ENCODE measurements at places on chromosomes 3 and 15.
A peak's percentile ranks its signal among the peaks of the same experiment; 100 is the strongest.

DNA sequence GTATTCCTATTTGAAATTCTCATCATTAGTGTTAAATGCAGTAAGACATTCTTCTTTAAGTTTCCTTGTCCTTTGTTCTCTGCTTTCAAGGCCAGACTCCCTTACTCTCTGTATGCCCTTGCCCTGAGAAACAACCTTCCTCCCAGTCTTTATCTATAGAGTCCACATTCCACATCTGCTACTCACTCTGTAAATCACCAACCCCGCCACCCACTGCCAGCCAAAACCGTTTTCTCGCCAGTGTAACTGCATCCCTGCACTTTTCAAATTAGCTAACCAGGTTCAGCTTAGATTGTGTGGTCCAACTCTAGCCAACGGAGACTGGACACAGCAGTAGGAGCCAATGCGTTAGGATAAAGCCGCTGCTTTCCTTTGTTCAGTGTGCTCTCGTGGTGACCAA lies 402.4 kb upstream of the PDZRN3 start:
- H3K27me3 ChIP-seq = no peaks in the 10 kb centered on the region
- H3K27ac ChIP-seq = no peak overlapping the region
- no peaks in the 10 kb centered on the region for H3K4me1 ChIP-seq
- DNase-seq = no peak
- H3K4me3 ChIP-seq = no peak overlapping the region
- H3K36me3 ChIP-seq = no peaks in the 10 kb centered on the region

GRCh38 chr15:89802231-89802928 lies 12.3 kb downstream of the ANPEP start:
- no peaks in the 10 kb centered on the region for H3K4me1 ChIP-seq
- H3K27me3 ChIP-seq = no peaks in the 10 kb centered on the region
- H3K27ac ChIP-seq = no peak overlapping the region
- H3K36me3 ChIP-seq = no peaks in the 10 kb centered on the region
- DNase-seq = no peak

GRCh38 chr3:43854283-43854682 lies 163.5 kb downstream of the ABHD5 start:
- no peaks in the 10 kb centered on the region for H3K27me3 ChIP-seq
- no peak overlapping the region for H3K4me3 ChIP-seq
- no peaks in the 10 kb centered on the region for H3K36me3 ChIP-seq
- DNase-seq = no peak
- no peaks in the 10 kb centered on the region for H3K4me1 ChIP-seq

GRCh38 chr3:194472290-194472920 lies 14.4 kb downstream of the ATP13A3 start:
- H3K4me1 ChIP-seq = no peaks in the 10 kb centered on the region
- H3K27me3 ChIP-seq = no peaks in the 10 kb centered on the region
- peak; percentile 83 for DNase-seq
- no peak overlapping the region for H3K4me3 ChIP-seq
- H3K27ac ChIP-seq = no peak overlapping the region

- no peaks in the 10 kb centered on the region for H3K4me1 ChIP-seq
- H3K27ac ChIP-seq = no peak overlapping the region
- no peaks in the 10 kb centered on the region for H3K36me3 ChIP-seq
- H3K4me3 ChIP-seq = no peak overlapping the region
- H3K27me3 ChIP-seq = no peaks in the 10 kb centered on the region
These were observed 404.2 kb upstream of the RARB start for GRCh38 chr3:25023876-25024275.

GRCh38 chr15:89910891-89911626 lies 1.7 kb downstream of the ARPIN start:
- H3K27ac ChIP-seq = no peak overlapping the region
- no peak for DNase-seq
- no peaks in the 10 kb centered on the region for H3K4me1 ChIP-seq
- no peaks in the 10 kb centered on the region for H3K36me3 ChIP-seq
- no peak overlapping the region for H3K4me3 ChIP-seq

DNA sequence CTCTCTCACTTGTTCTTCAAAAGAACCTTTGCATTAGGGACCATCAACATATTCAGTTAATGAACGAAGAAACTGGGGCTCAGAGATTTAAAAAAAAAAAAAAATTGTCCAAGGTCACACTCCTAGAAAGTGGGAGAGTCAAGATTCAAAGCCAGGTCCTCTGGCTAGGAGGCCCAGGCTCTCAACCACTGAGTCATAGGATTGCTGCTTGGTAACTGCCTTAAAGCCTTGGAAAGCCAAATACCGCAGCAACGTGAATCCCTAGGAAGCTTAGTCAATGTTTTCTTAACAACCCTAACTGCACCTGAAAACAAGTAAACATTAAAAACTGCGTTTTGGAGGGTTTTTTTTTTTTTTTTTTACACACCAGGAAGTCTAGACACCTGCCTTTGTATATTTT lies 156.8 kb downstream of the WNT5A start:
- H3K36me3 ChIP-seq = no peaks in the 10 kb centered on the region
- H3K27me3 ChIP-seq = no peaks in the 10 kb centered on the region
- no peak overlapping the region for H3K4me3 ChIP-seq
- no peak overlapping the region for H3K27ac ChIP-seq
- no peak for DNase-seq
- no peaks in the 10 kb centered on the region for H3K4me1 ChIP-seq

GRCh38 chr3:43094381-43094780 lies 11.5 kb downstream of the POMGNT2 start:
- DNase-seq = no peak
- no peaks in the 10 kb centered on the region for H3K27me3 ChIP-seq
- H3K4me3 ChIP-seq = no peak overlapping the region
- H3K36me3 ChIP-seq = no peaks in the 10 kb centered on the region

DNA sequence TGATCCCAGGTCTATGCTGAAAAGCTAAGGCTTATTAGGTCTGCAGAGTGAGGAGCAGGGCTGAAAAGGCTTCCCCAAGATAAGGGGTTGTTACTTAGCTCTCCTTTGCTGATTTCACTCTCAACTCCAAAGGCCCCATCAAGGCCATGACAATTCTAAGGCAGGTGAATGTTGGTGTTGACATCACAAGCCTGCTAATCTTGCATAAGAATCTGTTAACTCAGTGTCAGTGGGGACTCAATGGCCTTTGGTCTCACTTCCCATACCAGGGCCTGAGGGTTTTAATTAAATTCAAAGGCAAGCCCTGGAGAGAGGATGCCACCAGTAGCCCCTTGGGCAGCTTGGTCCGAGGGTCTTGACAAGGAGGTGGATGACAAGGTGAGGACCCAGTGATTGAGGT lies 9.4 kb upstream of the ALAS1 start:
- H3K36me3 ChIP-seq = no peaks in the 10 kb centered on the region
- no peak for DNase-seq
- no peak overlapping the region for H3K27ac ChIP-seq

GRCh38 chr15:72992841-72993252 lies 59.4 kb upstream of the NEO1 start:
- DNase-seq = no peak
- H3K36me3 ChIP-seq = no peaks in the 10 kb centered on the region
- H3K4me1 ChIP-seq = no peaks in the 10 kb centered on the region

DNA sequence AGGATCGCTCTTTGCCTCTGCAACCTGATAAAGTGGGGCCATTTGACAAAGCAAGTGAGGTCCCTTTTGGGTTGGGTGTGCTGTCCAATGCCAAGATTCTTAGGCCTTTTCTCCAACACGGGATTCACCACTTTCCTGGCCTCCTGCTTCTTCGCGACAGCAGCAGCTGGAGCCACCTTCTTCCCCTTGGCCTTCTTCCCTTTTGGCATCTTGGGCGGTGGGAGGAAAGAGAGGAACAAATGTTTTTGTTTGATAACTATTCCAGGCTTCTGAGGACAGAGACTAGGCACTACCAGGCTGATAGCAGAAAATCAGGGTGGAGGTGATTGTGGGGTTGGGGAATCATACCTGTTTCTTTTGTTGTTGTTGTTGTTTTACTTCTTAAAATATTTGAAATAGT lies 30.0 kb upstream of the FAM81A start:
- peaks cover 7% of the 10 kb centered on the region for H3K4me1 ChIP-seq
- no peaks in the 10 kb centered on the region for H3K36me3 ChIP-seq
- no peaks in the 10 kb centered on the region for H3K27me3 ChIP-seq
- H3K4me3 ChIP-seq = no peak overlapping the region

DNA sequence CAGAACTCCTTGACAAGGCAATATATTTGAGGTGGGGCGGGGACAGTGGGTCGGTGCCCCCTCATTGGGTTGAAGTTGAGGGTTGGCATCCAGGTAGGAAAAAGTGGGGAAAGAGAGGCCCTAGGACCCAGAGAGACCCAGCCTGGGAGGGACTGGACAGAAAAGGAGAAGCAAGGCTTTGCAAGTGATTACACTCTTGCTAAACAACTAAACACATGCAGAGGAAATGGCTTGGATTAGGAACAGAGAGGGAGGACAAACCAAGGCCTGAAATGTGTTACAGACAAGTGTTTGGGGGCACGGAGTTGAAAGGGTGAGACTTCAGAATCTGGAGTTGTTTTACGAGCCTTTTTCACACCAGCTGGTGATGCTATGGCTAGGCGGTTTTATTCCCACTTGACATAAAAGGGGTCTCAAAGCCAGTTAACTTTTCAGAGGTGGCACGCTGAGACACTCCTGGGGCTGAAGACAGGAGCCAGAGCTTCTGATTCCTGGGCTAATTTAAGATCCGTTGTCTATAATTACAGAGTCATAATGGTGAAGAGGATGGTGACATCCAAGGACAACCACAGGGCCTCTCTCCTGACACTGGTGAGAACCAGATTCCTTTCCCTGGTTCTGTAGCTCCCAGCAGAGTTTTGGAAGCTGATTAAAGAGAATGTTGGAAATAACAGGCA lies 7.7 kb upstream of the KCTD6 start:
- no peaks in the 10 kb centered on the region for H3K36me3 ChIP-seq
- DNase-seq = no peak
- peaks cover 6% of the 10 kb centered on the region for H3K4me1 ChIP-seq
- no peak overlapping the region for H3K4me3 ChIP-seq
- peaks cover 3% of the 10 kb centered on the region for H3K27me3 ChIP-seq
- no peak overlapping the region for H3K27ac ChIP-seq

DNA sequence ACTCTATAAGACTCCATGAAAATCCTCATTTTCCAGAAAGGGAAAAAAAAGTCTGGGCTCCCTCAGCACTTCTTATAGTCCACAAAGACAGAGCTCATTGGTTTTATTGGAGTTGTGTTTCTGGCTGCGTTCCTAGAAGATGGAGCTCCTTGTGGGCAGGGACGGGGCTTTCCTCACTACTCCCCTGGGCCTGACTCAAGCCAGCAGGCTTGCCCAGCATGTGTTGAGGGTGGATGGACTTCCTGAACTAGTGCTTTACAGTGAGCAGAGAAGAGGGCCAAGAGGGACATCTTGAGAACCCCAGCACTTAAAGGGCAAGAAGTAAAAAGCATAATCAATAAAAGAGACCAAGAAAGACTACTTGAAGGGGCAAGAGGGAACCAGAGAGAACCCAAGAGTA lies 43.2 kb upstream of the EPHB1 start:
- H3K4me3 ChIP-seq = no peak overlapping the region
- no peaks in the 10 kb centered on the region for H3K27me3 ChIP-seq
- H3K27ac ChIP-seq = no peak overlapping the region

- no peak overlapping the region for H3K27ac ChIP-seq
- no peaks in the 10 kb centered on the region for H3K27me3 ChIP-seq
- no peaks in the 10 kb centered on the region for H3K4me1 ChIP-seq
- H3K4me3 ChIP-seq = no peak overlapping the region
- DNase-seq = no peak
- H3K36me3 ChIP-seq = no peaks in the 10 kb centered on the region
These were observed 109.1 kb upstream of the LRIG1 start for GRCh38 chr3:66609660-66610561.

- H3K4me1 ChIP-seq = no peaks in the 10 kb centered on the region
- no peaks in the 10 kb centered on the region for H3K27me3 ChIP-seq
- H3K4me3 ChIP-seq = no peak overlapping the region
- H3K27ac ChIP-seq = no peak overlapping the region
- DNase-seq = no peak
- no peaks in the 10 kb centered on the region for H3K36me3 ChIP-seq
These were observed 168.1 kb upstream of the SATB1 start for GRCh38 chr3:18593231-18593630.

GRCh38 chr15:96889734-96890480 lies 559.4 kb downstream of the NR2F2 start:
- no peak overlapping the region for H3K27ac ChIP-seq
- no peaks in the 10 kb centered on the region for H3K4me1 ChIP-seq

DNA sequence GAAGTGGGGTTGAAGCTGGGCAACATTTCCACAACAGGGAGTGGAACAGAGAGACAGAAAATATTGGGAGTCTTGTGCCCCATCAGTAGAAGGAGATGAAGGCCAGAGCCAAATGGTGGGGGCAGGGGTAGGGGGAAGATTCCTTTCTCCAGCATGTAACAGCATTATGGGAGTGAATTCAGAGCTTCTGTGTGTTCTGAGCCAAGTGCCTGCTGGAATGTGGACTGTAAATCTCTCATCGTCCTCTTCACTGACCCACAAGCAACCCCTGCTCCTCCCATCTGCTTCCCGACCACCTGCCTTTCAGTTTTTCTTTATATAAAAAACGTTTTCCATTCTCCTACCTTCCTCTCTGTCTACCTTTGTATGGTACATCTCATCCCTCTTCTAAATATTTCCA lies 344.2 kb upstream of the TPRG1 start:
- H3K4me3 ChIP-seq = no peak overlapping the region
- DNase-seq = no peak
- no peak overlapping the region for H3K27ac ChIP-seq
- H3K36me3 ChIP-seq = no peaks in the 10 kb centered on the region
- H3K27me3 ChIP-seq = no peaks in the 10 kb centered on the region
- H3K4me1 ChIP-seq = no peaks in the 10 kb centered on the region
